ENCODE measurements at places on chromosomes 1 and 21.

DNA sequence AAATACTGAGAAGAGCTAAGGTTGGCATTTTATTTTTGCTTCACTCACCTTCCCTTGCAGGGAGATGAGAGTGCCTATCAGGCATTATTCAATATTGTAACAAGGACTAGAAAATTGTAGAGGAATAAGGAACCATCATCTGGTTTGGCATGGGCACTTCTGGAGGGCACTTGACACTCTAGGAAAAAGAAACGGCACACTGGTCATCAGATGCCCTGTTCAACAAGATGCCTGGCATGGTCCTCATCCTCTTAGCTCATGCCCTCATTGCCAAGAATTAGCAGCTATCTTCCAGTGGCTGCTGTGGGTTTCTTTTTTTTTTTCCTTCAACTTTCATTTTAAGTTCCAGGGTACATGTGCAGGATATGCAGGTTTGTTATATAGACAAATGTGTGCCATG, 95.1 kb upstream of the ESRRG start:
- DNase-seq, result no peak

- no peak for DNase-seq
These were observed 111.1 kb downstream of the PIK3R3 start for GRCh38 chr1:46021046-46021996.

DNA sequence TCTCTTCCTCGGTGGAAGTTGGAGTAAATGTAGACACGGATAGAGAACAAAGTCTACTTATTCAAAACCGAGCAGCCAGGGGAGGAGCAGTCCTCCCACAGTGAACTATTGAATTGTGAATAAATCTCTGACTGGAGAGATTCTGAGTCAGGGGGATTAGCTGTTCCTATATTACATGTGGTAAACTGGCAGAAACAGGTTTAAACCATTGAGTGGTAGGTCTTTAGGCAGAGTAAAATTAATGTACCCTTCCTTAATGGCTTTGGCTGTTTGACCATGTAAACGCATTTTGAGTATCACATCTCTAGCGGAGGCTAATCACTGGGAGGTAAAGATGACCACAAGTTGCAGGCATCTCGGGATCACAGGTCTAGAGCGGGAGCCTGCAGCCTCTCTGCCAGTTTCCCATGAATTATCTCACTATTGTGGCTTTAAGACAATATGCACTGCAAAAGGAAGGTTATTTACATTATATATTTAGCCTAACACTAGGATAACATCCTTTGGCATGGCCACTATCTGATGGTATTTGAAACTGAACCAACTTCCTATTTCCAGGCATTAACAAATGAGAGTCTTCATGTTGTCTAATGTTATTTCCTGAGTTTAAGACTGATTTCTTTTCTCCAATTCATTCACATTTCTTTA, 7.9 kb upstream of the DISC1 start:
- DNase-seq, result no peak

- no peak for DNase-seq
These were observed 21.1 kb downstream of the KLHDC7A start for GRCh38 chr1:18501833-18502232.

DNA sequence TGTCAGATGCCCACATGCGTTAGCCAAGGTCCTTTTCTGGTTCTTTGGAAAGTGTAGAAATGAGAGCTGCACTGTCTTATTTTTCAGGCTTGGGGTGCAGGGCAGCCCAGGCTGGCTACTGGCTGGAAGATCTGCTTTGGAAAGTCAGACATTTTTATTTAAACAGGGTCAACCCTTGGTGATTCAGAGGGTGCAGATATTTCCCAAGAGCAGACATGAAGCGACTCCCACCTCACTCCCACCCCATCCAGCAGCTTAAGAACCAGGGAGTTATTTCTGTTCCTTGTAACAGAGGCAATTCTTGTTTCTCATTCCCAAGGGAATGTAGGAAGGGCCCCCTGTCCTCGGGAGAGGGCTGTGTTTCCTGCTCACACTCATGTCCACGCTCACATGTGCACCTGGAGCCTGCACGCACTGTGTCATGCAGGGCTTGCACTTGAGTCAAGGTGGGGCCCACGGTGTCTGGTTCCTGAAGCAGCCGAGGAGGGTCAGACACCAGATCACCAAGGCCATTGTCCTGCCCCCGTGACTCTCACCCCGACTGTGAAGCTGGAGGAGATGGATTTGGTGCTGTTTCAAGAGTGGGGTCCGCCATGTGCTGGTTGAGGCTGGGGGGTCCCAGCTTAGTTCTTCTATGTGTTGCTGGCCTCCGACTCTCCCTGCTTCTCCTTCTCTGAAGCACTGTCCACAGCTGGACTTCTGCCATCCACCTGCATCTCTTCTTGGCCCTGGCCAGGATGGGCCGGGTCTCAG, 992 bp downstream of the S100A7A start:
- DNase-seq, result no peak

GRCh38 chr1:33684396-33685179, 179.3 kb upstream of the HMGB4 start:
- no peak for DNase-seq

DNA sequence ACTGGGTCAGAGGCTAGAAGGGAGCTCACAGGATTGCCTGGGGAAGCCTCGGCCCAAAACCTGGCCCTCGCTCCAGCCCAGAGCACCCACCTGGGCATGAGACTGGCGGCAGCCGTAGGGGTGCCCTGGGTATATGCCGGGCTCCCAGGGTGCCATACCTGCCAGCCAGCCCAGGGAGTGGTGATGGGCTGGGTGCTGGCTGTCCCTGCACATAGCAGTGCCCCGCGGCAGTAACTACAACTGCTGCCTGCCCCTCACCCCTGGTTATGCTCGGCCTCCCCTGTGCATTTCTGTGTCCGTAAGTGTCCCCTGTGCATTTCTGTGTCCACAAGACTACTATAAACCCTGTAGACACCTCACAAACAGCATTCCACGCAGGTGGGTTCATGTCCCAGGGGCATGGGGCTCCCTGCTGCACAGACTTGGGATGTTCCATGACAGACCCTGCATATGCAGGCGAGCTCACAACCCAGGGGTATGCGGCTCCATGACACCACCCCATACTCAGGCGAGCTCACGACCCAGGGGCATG, 5.8 kb upstream of the SPATC1L start:
- DNase-seq, result no peak

DNA sequence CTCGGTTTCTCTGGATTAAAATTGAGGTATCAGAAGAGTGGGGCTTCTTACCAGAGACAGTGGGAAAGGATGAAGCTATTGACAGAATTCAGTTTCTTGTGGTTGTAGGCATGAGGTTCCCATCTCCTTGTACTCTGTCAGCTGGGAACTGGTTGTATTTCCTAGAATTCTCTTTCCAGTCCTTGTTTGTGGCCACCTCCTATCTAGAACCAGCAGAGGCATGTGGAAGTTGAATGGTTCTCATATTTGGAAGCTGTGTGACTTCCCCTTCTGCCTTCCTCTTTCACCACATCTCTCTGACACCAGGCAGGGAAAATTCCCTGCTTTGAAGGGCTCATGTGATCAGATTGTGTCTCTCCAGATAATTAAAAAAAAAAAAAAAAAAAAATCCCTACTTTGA, 457.7 kb upstream of the ADAMTS5 start:
- no peak for DNase-seq

DNA sequence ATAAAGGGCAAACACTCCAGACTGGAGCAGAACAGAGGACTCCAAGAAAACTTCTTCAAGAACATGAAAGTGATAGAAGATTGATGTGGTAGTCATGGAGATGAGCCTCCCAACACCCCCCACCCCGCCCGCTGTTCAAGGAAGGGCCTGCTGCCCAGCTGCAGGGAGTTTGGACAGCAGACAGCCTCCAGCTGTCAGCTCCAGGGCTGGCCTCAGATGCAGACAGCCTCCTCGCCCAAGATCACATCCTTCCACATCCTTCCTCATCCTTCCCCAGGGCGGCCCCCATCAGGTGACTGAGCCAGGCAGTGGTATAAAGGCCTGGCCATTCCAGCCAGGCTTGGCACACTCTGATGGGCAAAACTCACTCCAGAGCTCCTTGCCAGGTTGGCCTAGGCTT, 24.6 kb downstream of the HMGN2 start:
- DNase-seq, result no peak

GRCh38 chr1:82920418-82921248, 1078.3 kb downstream of the TTLL7 start:
- no peak for DNase-seq

GRCh38 chr1:81827942-81828341, 27.2 kb downstream of the ADGRL2 start:
- DNase-seq, result no peak

DNA sequence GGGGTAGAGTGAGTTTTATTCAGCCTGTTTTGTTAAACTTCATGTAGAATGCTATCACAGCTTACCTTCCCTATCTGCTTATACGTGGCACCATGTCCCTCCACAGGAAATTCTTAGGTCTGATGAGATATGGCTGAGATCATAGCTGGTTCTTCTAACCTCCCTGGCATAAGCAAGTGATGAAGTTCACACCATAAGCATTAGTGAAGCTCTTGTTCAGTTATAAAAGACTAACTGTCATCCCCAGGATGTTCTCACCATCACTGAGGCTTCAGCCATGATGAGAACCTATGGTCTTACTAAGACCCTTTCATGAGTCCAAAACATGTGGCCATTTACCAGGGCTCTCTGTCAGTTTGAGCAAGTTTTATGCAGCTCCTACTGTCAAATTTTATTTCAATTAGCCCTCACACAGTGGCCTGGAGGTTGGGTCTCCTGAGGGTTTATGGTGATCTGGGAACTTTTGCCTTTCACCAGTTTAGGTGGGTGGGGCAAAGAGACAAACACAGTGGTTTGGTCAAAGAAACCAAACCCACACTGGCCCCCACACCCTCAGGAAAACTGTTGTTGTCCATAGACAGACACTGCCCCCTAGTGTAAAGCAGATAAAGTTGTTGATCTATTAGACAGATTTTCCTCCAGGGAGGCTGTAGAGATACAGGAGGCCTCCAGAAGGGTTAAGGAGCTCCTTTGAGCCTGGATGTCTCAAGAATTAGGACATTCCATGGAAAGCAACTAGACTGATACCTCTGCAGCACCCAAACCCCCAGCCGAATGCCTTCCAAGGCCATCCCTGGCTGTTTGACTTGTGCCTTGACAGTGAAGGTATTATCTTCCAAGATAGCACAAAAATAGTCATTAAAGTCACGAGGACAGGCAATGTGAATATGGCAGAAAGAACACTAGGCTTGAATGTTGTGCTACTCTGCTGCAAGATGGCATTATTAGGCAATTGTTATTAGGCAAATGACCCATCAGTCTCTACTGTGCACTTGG, 5.0 kb downstream of the SLC22A15 start:
- no peak for DNase-seq

DNA sequence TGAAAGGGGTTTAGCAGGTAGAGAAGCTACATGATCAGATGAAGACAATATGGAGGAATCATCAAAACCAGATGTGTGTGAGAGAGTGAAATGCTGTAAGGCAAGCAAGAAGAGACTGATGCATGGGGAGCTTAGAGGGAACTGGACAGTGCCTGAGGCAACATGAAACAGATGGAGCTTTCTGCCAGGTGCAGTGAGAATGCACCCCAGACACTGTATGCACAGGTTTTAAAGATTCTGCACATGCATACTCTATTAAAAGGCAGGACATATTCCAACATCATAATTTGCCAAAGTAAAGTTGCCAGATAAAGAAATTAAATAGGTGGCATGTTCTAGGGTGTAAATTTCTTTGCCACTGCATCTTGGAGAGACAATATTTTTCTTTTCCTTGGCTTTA, 200.1 kb downstream of the AMY1C start:
- DNase-seq, result no peak

- no peak for DNase-seq
These were observed 38.3 kb downstream of the SNAP47 start for GRCh38 chr1:227773558-227773957.

DNA sequence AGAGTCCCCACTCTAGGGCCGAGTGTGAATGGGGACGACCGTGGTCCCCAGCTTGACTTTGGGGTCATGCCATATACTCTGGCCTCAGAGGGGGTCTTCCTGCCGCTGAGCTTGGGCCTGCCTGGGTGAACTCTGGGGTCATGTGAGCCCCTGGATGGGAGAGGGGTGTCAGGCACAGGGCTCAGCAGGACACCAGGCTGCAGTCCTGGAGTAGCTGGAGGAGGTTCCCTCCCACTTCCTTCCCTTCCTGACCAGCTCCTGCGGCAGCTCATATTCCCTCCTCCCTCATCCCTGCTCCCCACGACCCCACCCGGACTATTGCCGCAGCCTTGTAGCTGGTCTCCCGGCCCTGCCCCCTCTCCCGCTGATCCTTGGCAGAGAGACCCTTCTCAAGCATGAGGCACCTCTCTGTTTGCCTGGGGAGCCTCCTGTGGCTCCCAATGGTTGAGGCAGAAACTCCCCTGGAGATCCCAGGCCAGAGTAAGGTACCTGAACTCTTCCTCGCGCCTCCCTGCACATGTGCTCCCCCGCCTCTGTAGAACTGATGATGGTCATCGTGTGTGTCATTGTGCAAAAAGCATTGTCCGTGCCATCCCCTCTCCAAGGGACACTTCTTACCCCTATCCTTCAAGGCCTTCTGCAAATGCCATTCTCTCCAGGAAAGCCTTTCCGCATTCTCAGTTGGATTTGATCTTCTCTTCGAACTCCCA, 1.8 kb downstream of the TNFRSF1B start:
- DNase-seq, result no peak

GRCh38 chr1:153340356-153340755, 8.3 kb downstream of the PGLYRP4 start:
- no peak for DNase-seq

DNA sequence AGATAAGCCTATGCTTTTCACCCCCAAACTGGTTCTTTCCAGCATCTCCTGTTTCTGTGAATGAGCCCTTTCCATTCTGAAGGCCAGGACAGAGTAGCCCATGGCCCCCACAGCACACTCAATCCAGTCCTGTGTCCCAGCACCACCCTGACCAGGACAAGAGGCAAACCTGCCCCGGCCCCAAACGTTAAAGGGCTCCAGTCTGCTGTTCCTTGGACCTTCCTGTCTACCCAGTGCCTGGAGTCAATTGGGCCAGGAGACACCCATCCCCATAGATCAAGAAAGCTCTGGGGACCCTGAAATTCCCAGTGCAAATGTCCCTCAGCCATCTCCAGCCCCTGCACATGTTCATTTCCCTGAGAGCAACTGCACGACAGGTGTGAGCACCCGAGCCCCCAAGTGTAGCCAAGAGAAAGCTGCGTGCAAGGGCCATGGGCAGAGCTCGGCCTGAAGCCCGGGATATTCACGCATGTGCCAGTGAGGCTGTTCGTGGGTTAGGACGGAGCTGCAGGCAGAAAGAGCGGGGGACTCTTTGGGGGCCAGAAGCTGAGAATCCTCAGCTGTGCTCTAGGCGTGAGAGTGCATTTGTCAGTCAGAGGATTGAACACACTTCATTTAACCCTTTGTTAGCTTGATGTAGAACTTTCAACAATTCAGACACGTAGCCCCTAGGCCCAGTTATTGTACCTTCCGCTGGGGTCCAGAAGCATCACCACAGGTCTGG, 4.2 kb upstream of the RIPK4 start:
- no peak for DNase-seq
